Cardiac muscle cell (in vitro differentiated cells and primary cell): ENCODE measurements at places on chromosomes 5 and 9.

DNA sequence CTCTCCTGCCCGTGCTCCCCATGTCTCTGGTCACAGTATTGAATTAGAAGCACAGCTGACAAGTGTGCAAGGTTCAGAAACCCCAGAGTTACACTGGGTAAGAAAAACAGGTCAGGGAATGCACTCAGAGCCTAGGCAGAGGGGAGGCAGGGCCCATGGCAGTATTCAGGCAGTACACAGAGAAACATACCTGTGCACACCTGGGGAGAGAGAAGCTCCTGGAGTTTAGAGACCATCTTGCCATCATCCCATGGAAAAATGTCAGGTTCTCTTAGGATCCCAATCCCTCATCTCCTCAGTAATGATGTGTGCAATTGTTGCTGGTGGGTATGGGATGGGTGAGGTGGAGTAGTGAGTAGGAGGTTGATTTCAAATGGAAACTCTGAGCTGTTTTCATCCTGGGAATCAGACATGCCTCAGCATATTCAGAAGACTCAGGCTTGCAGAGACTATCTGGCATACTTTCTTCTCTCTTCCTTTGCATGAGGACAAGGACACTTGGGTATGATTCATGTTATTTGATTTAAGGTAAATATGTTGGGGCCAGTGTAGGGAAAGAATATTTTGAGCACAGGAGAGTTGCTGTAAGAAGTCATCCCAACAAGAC is 228.5 kb downstream of the ESM1 start:
- DNase-seq: no peak

DNA sequence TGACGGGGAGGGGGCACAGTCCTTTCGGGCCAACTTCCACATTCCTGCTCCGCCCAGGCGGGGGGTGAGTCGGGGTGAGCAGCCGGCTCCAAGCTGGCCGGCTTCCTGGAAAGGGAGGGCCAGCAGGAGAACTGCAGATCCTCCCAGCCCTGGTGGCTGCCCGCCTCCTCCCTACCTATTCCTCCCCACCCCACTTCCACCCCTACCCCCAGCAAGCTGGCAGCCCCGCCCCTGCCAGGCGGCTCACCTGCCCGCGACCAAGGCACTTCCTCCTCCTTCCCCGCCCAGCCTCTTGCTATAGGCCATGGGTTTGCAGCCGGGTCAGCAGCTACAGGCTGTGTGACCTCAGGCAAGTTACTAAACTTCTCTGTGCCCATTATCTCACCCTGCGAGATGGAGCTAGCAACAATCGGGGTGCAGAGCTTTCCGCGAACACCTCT is 5.6 kb upstream of the IRF1 start:
- DNase-seq: no peak

- DNase-seq: peak; percentile 7
Observed at GRCh38 chr5:23026252-23027170, 173.4 kb upstream of the CDH12 start.

- DNase-seq: peak; percentile 58
Observed at GRCh38 chr5:54243483-54244080, 66.8 kb downstream of the ARL15 start.

DNA sequence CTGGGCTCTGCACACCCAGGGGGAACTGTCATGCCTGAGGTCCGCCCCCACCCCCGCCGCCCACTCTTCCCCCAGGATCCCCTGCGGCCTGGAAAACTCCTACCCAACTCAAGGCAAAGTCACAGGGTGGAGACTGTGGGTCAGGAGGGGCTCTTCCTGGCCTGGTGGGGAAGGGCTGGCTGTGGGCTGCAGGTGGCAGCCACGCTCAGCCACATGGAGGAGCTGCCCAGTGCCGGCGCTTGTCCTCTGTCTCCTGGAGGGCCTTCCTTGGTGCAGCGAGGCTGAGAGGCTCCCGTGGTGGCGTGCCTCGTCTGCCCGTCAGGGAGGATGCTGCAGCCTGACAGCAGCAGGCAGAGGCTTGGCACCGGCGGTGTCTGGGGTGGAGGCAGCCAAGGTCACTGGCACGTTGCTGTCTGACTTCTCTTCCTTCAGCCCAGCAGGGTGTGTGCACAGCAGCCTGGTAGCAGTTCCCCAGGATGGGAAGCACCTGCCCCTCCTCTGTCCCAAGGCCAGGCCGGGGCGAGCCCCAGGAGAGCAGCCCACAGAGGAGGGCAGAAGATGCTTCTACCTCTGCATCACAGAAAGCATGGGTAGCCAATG is 78.1 kb downstream of the ADAMTS2 start:
- DNase-seq: no peak

DNA sequence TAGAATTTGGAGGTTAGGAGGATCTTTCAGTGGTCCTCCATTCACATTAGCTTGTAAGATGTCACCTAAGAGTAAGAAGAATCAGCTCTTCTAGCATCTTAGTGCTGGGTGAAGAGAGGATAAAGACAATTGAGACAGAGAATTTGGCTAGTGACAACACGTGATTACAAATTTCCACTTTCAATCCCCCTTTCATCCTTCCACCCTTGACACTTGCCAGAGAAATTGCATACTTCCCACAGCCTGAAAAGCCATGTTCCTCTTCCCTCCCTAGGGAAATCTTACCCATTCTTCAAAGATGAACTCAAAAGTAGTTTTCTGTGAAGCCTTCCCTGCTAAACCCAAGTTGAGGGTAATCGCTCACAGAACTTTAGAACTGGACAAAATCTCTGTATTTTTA is 282.6 kb upstream of the PTGER4 start:
- no peak for DNase-seq

DNA sequence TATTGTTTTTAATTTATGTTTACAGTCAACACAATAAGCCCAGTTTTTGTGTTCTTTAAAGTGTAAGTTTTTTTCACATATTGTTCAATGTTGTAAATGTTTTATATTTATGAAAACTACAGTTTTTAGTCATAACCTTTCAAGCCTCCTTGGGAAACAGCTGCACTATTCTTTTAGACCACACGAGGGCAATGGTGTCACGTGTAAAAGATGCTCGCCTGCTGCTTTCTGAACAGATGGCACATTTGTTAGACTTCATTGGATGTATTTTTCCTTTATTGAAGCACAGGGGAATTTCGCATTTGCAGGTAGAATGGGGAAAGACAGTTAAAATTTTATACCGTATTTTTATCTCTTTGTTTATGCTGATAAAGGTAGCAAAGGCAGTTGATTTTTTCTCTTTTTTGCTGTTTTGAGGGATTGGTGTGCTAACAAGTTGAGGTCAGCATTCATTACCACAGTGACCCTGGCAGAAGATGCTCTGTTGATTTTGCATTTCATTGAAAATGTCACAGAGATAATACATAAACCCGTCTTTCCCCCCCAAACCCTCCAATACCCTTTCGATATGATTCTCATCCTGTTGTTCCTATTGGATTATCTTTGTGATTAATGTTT is 59.0 kb downstream of the MAT2B start:
- peak; percentile 67 for DNase-seq

- DNase-seq: no peak
Observed at GRCh38 chr5:92222449-92222848, 839.3 kb upstream of the ARRDC3 start.

GRCh38 chr5:10366310-10367272 is 13.1 kb downstream of the MARCHF6 start:
- peak; percentile 2 for DNase-seq

- no peak for DNase-seq
Observed at GRCh38 chr5:180046656-180047055, 24.9 kb downstream of the RNF130 start.
